ENCODE measurements at places on chromosomes 11 and 22. TPM values are rescaled to one million over a fixed set of nuclear protein-coding genes. Genes with fewer than 3 reads are reported as not detected.

Gene IGLL1
- not detected for polyA plus RNA-seq

Gene PAX6
- not detected for polyA plus RNA-seq

Gene SESN3
- 9.8 TPM for polyA plus RNA-seq

Gene MMP10
- polyA plus RNA-seq = 9.2 TPM

Gene NCR3LG1
- polyA plus RNA-seq = 2.3 TPM

Gene ELP4
- polyA plus RNA-seq = 11.0 TPM

Gene TSKU
- 51.9 TPM for polyA plus RNA-seq

Gene LRRC74B
- polyA plus RNA-seq = not detected

Gene NELL1
- not detected for polyA plus RNA-seq

Gene CCDC15
- polyA plus RNA-seq = 2.8 TPM

Gene TEX12
- polyA plus RNA-seq = not detected

Gene OR51S1
- polyA plus RNA-seq = not detected

Gene BARX2
- polyA plus RNA-seq = 0.02 TPM

Gene FAM111B
- 14.4 TPM for polyA plus RNA-seq

Gene FDX1
- 6.8 TPM for polyA plus RNA-seq

Gene STARD10
- 73.7 TPM for polyA plus RNA-seq

Gene TMEM151A
- polyA plus RNA-seq = 0.06 TPM

Gene SLC5A4
- not detected for polyA plus RNA-seq

Gene FGF19
- 0.02 TPM for polyA plus RNA-seq

Gene GAB4
- not detected for polyA plus RNA-seq

Gene ANGPTL5
- polyA plus RNA-seq = not detected

Gene MMP8
- polyA plus RNA-seq = 0.11 TPM

Gene LMF2
- 50.3 TPM for polyA plus RNA-seq

Gene GDPD4
- polyA plus RNA-seq = not detected

Gene MISFA
- 0.42 TPM for polyA plus RNA-seq

Gene TMEM191C
- 0.85 TPM for polyA plus RNA-seq

Gene CECR2
- polyA plus RNA-seq = under 0.01 TPM

Gene NXPE4
- polyA plus RNA-seq = not detected

Gene DDI1
- not detected for polyA plus RNA-seq

Gene API5
- 50.5 TPM for polyA plus RNA-seq

Gene TRIM51
- polyA plus RNA-seq = not detected

Gene VWA5A
- 22.1 TPM for polyA plus RNA-seq

Gene RASL10A
- polyA plus RNA-seq = not detected

Gene CFAP300
- 3.2 TPM for polyA plus RNA-seq

Gene TMEM191B
- 1.7 TPM for polyA plus RNA-seq

Gene ART1
- not detected for polyA plus RNA-seq

Gene OR2AT4
- polyA plus RNA-seq = not detected
